ENCODE measurements at places on chromosomes 6 and 20. TPM values are rescaled to one million over a fixed set of nuclear protein-coding genes. Genes with fewer than 3 reads are reported as not detected.
A peak's percentile ranks its signal among the peaks of the same experiment; 100 is the strongest.

TFAP2A gene
- total RNA-seq = 0.30 TPM

ZNF334 gene
- total RNA-seq = 18.7 TPM

PRL gene
- total RNA-seq = not detected

ATF6B gene
- total RNA-seq = 47.5 TPM

RIPOR3 gene
- 5.4 TPM for total RNA-seq

HSPA1A gene
- total RNA-seq = 80.1 TPM

MYLK4 gene
- 0.05 TPM for total RNA-seq

DNA sequence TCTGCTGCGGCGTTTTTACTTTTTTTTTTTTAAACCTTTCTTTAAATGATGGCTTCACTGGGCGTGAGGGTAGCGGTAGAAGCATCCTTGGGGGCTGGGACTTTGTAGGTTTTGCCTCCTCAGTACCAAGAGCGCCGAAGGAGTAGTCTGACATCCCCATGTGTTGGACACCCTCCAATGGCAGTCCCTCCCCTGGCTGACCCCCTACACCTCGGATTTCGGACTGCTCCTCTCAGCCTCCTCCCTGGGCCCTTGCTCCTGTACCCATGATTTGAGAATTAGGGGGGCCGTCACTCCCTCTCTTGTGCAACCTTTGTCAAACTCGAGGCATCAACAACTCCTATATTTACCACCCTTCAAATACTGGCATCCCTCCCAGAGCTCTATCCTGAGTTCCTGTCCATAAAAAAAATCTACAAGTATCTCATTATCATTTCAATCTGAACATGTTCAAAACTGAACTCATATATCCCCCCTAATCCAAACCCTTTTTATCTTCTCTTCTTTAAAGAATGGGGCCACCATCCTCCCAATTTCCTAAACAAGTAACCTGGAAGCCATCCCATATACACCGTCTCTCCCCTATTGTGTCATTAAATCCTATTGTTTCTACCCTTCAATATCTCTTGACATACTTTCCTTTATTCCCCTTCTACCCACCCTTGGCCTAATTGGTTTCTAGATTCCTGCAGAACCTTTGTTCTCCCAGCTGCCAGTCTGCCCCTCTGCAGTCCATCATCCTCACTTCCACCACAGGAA lies 1.2 kb upstream of the ARFGEF3 start:
- no peak overlapping the region for H3K27ac ChIP-seq
- DNase-seq = no peak
- peak overlapping the region; percentile 76 for H3K4me3 ChIP-seq
- peaks cover 25% of the 10 kb centered on the region for H3K27me3 ChIP-seq
- H3K36me3 ChIP-seq = no peaks in the 10 kb centered on the region

DNA sequence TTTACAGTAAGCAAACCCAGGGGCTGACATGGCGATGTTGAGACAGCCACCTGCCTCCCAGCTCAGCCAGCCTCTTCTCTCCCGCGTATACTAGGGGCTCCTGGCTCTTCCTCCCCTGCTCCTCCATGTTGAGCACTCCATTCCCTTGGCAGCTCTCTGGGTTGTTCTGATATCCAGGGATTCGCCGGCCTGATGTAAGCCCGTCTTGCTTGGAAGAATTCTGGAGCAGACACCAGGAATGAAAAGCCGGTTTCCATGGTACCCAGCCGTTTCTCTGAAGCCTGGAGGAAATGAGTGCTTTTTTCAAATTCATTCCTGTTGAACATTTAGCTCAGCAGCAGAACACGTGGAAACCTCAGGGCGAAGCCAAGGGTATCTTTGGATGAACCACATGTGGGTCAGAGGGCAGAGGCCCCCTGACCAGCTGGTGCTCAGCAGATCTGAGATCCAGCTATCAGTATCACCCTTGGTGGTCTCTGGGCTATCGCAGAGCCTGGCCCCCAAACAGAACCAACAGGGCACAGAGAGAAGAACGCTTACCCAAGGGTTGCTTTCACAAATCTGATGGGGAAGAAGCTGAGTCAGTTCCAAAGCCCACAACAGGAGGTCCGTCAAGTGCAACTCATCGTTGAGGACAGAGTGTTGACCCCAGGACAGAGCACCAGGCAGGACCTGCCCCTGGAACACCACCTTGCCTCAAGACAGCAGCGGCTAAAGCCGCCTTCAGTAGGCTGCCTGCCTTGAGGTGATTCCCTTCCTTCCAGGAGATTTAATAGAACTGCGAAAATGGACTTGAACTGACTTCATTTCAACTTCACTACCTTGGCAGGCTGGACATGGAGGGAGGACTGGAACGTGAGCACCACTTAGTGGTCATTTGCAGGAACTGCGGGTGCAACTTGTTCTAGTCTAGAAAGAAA lies 96.1 kb upstream of the RIN2 start:
- peak; percentile 68 for DNase-seq
- H3K27ac ChIP-seq = no peak overlapping the region
- H3K27me3 ChIP-seq = no peaks in the 10 kb centered on the region
- no peak overlapping the region for H3K4me3 ChIP-seq
- H3K36me3 ChIP-seq = no peaks in the 10 kb centered on the region

- H3K4me1 ChIP-seq = peaks cover 47% of the 10 kb centered on the region
- no peak overlapping the region for H3K4me3 ChIP-seq
- peaks cover 84% of the 10 kb centered on the region for H3K36me3 ChIP-seq
- no peaks in the 10 kb centered on the region for H3K27me3 ChIP-seq
Observed at GRCh38 chr6:141472162-141472928, 660.4 kb upstream of the GJE1 start.

GRCh38 chr6:3293271-3294155 lies 34.8 kb downstream of the PSMG4 start:
- H3K27me3 ChIP-seq = no peaks in the 10 kb centered on the region
- H3K4me1 ChIP-seq = peaks cover 6% of the 10 kb centered on the region
- no peak overlapping the region for H3K27ac ChIP-seq
- peak; percentile 3 for DNase-seq
- no peak overlapping the region for H3K4me3 ChIP-seq
- peaks cover 44% of the 10 kb centered on the region for H3K36me3 ChIP-seq

DNA sequence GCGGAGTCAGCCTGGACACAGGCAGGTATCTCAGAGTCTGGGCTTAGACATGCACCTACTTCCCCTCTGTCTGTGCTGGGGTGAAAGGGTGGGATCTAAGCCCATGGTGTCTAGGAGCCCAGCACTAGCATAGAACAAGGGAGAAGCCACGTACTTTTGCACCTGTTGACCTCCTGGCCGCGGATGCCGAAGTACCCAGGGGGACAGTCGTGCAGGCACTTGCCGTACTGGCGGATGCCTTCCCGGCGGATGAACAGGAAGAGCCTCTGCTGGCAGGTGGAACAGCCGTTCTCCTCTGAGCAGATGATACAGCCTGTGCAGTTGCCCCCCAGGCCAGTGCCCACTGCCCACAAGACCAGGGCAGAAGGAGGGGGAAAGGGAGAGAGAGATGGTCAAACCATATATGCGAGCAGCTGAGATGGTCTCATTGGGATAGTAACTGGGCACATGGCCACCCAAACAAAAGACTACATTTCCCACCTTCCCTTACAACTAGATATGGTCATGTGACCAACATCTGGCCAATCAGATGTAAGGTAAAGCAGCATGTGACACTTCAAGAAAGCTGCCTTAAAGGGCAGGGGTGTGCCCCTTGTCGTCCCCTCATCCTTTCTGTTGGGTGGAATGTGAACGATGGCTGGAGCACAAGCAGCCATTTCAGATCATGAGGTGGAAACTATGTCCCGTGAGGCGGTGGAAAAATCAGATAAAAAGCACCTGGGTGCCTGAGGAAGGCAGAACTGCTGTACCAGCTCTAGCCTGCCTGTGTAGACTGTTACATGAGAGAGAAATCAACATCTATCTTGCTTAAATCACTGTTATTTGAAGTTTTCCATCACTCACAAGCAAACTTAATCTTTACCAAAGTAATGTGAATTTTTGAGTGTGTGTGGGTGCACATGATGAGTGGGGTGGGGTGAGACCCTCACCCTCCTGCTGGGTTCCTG lies 34.0 kb downstream of the RSPO4 start:
- H3K4me3 ChIP-seq = no peak overlapping the region
- peaks cover 5% of the 10 kb centered on the region for H3K36me3 ChIP-seq
- H3K27me3 ChIP-seq = peaks cover 3% of the 10 kb centered on the region
- H3K27ac ChIP-seq = no peak overlapping the region
- DNase-seq = no peak

- H3K27ac ChIP-seq = no peak overlapping the region
- peaks cover 13% of the 10 kb centered on the region for H3K4me1 ChIP-seq
- DNase-seq = no peak
- H3K36me3 ChIP-seq = no peaks in the 10 kb centered on the region
Observed at GRCh38 chr20:36017048-36017951, 48.9 kb downstream of the CNBD2 start.

DNA sequence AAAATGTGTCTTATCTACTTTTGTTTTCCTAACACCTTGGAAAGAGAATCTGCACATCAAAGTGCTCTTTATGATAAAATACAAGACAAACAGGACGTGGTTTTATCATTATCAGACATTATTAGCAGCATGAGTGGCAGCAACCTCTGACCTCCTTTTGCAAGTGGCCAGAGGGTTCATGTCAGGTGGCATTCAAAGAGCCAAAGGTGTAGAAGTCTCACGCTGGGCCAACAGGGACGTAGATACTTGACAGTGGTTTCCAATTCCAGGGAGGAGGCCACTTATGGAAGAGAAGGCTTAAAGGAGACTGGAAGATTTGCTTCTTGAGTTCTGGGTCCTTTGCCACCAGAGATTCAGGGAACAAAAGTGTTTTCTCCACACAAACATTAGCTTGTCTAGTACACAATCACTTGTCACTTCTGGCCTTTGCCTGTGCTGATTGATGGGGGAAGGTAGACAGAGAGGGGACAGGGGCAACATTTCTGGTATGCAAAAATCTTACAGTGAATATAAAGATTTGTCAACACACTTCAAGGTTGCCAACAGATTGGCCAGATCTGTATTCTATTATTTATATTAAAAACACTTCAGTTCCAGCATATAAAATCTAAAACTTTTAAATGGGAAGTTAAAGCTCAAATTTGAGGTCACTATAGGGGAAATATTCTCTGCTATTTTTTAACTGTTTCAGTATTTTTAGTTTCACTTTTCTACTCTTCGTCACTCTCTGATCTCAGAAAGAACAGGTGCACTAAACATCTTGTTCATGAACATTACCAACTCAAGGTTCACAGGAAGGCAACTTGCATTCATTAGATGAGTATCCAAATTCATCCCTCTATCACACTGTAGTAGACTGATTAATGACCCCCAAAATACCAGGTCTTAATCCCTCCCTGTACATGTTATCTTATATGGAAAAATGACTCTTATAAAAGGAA lies 52.1 kb upstream of the FBXO30 start:
- no peak overlapping the region for H3K4me3 ChIP-seq
- DNase-seq = no peak
- peaks cover 2% of the 10 kb centered on the region for H3K36me3 ChIP-seq
- no peaks in the 10 kb centered on the region for H3K27me3 ChIP-seq

- no peaks in the 10 kb centered on the region for H3K36me3 ChIP-seq
- H3K4me1 ChIP-seq = peaks cover 16% of the 10 kb centered on the region
- H3K27me3 ChIP-seq = no peaks in the 10 kb centered on the region
Observed at GRCh38 chr6:72813807-72814596, 192.1 kb downstream of the KCNQ5 start.

- DNase-seq = peak; percentile 54
- no peaks in the 10 kb centered on the region for H3K36me3 ChIP-seq
- peak overlapping the region; percentile 84 for H3K4me3 ChIP-seq
- peaks cover 37% of the 10 kb centered on the region for H3K4me1 ChIP-seq
- peak overlapping the region; percentile 49 for H3K27ac ChIP-seq
Observed at GRCh38 chr6:17986656-17987446, 584 bp downstream of the KIF13A start.

DNA sequence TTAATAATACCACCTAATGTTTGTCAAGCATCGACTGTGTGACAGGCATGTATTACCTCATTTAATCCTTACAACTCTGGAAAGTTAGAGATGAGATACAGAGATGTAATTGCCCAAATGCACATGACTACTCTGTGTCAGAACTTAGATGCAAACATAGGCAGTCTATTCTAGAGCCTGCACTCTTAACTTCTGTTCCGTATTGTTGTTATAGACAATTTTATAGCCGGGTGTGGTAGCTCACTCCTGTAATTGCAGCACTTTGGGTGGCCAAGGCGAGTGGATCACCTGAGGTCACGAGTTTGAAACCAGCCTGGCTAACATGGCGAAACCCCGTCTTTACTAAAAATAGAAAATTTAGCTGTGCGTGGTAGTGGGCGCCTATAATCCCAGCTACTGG lies 15.0 kb downstream of the IFT52 start:
- peaks cover 42% of the 10 kb centered on the region for H3K36me3 ChIP-seq
- no peaks in the 10 kb centered on the region for H3K27me3 ChIP-seq
- no peak for DNase-seq
- H3K27ac ChIP-seq = no peak overlapping the region
